KG1 (cell line): ENCODE measurements at places on chromosomes 7 and 10.

DNA sequence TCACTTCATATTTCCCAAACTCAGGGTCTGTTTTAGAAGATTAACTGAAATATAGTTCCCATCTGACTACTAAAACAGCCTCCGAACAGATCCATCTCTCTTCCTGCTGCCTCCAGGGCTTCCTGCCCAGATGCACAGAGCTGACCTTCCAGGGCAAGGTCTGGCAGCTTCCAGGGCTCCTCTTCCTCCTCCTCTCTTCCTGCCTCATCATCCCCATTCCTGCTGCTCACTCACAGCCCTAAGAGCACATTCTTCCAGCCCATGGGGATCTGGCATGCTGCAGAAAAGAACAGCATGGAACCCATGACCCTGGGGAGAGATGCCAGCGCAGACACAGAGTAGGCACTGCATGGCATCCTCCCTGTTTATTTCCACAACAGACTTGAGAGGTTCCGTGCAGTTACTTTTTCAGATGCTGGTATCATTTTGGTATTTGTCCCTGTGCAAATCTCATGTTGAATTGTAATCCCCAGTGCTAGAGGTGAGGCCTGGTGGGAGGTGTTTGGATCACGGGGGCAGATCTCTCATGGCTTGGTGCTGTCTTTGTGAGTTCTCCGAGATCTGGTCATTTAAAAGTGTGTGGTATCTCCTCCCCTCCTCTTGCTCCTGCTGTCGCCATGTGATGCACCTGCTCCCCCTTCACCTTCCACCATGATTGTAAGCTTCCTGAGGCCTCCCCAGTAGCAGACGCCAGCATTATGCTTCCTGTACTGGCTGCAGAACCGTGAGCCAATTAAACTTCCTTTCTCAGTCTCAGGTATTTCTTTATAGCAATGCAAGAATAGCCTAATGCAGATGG, 4.4 kb downstream of the PKD1L1 start:
- DNase-seq: no peak

DNA sequence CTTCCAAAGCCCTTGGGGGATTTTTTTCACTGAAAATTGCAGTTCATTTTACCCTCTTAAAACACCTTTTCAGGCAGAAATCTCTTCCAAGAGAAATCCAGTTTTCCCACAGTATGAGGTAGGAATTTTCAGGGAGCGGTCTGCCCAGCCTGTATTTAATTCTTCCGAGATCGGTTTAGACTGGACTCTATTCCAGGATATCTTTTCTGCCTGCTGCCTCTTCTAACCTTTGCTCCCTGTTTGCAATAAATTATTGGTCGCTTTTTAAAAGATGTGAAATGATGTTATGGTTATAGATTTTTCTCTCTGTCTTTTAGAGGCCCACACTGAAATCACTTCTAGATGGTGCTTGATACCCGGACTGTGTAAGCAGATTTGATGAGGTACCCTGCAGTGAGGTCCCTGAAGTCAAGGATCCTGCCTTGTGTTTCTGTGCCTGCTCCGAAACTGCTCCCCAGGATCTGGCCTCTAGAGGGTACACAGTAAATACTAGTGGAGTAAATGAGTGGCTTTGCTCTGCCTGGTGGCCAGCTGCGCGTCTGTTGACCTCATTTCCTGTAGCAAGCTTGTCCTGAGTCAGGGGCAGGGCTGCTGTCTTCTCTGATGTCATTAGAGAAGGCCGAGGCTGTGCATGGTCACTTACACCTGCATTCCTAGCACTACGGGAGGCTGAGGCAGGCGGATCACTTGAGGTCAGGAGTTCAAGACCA, 191.6 kb downstream of the FANK1 start:
- DNase-seq: no peak

DNA sequence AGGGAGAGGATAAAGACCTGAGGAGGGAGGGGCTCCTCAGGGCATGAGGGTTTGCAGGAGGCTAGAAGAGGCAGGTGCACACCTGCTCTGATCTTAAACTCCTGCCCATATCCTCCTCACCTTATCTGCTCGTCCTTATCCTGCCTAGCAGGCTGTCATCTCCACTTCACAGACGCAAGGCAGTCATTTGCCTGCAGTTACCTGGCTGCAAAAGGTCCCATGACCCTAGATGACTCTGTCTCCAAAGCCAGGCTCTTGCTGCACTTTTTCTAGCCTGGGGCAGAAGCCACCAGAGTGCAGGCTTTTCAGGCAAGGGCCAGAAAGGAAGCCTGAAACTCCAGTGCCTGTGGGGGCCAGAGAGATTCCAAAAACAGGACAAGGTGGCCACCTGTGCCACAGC, 1.7 kb upstream of the ZNF853 start:
- no peak for DNase-seq

GRCh38 chr7:70693686-70694433, 438.1 kb upstream of the GALNT17 start:
- DNase-seq: no peak

DNA sequence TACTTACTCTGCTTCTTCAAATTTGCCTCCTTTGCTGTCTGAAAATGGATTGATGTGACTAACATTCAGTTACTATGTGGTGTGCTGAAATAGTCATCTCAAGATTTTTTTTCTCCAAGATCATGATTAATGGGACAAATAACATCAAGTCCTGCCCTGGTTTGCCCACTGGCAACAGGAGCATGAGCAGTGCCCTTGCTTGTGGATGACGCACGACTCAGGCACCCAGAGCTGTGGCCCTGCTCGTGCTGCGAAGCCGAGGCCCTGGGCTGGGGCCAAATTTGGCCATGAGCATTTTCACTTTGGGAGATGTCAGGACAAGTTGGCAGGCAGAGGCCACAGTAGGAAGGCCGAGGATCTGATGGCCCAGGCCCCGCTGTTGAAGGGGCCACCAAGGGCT, 239.8 kb upstream of the IGFBP3 start:
- DNase-seq: no peak

DNA sequence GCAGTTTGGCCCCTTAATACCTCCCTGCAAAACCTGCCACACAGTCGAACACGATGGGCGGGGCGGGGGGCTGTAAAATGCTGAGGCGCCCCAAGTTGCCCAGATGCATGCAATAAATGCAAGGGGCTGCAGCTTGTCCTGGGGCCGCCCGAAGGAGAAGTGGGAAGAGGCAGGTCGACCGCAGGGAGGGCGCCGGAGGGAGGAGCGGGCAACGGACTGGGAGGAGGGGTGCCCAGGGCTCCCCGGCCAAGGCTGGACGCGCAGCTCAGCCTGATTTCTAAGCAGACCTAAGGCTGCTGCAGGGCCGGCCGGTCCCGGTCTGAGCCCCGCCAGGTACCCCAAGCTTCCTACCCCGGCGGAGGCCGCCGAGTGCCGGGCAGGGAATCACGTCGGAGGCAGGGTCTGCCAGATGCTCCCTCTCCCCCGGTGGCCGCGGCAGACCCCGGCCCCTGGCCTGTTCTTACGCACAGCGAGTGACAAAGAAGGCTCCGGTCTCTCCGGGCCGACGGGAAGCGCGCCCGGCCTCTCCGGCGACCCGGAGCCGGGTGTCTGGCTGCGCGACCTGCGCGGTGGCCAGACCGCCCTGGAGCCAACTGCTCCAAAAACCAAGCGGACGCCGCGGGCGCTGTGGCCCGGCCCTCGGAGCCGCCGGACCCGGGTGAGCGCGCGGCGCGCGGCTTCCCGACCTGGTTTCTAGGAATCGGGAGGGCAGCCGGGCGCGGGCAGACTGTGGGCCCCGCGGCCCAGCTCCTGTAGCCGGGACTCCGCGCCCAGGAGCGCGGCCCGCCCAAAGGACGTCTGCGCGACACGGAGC, 744 bp upstream of the EBF3 start:
- no peak for DNase-seq

GRCh38 chr7:108234281-108234680, 104.1 kb upstream of the LAMB4 start:
- no peak for DNase-seq

GRCh38 chr7:117470777-117471176, 9.0 kb upstream of the CFTR start:
- DNase-seq: no peak
